ENCODE measurements at places on chromosomes 5 and 9.

DNA sequence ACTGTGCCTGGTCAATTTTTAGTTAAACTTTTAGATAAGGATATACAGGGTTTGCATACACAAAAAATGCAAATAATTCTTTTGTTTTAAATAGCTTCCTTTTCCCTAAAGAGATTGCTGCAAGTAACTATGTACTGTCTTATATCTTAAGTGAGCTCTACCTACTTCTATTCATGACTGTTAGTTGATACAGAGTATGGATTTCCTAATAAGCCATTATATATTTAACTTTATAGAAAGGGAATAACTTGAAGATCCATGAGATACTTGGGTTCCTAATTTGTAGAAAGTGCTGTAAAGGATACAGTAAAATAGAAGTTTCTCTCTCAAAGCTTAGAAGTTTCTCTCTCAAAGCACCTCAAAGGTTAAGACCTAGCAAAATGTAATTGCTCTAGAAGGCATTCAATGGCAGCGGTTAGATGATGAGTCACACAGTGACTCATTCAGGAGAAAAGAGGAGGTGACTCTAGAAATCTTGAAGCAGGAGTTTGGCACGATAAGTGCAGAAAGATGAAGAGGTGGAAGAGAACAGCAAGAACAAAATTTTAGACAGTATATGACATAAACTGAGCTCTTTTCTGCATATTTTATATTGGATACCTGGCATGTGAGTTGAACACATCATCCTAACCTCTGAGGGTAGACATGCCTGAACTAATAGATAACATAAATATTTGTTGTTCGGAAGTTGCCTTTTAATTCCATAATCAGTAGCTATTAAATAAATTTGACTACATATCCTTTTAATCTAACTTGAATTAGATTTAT lies 5.5 kb upstream of the DNAJC21 start:
- no peak for DNase-seq

DNA sequence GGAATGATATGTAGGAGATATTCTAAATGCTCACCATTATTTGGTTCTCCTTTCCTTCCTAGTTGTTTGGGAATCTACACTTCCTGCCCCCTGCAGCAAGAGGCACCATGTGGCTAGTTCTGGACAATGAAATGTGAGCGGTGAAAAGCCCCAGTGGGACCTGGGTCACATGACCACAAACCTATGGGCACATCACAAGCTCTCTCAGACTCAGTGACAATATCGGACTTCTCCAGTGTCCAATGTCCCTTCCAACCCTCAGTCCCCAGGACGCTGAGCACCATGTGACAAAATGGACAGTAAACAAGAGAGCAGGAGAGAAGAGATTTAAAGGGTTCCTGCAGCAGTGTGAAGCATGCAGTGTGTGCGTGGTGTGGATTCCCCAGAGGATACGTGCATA lies 44.6 kb upstream of the FOXE1 start:
- DNase-seq: no peak

DNA sequence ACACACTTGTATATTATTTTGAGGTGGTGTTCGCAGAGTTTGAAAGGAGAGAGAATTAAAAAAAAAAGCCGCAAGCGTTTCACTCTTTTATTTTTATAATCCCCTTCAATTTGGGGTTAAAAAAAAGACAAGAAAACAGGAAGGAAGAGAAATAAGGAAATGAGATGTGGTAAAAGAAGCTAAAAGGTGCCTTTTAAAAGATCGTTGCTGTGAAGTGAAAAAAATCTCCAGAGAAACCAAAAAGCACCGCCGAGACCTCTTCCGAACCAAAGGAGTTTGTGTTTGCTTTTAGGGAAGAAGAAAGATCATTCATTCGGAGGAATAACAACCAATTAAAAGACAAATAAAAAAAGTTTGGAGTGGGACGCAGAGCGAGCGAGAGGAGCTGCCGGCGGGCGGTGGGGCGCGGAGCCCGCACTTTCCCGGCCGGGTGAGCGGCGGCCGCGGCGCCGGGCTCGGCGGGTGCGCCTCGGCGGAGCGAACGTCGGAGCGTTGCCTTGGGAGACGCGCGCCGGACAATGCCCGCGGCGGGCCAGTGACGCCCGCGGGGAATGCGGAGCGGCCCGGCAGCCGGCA lies 355 bp downstream of the TLE4 start:
- DNase-seq: no peak

- DNase-seq: no peak
Observed at GRCh38 chr9:36939655-36940499, 94.2 kb downstream of the PAX5 start.

DNA sequence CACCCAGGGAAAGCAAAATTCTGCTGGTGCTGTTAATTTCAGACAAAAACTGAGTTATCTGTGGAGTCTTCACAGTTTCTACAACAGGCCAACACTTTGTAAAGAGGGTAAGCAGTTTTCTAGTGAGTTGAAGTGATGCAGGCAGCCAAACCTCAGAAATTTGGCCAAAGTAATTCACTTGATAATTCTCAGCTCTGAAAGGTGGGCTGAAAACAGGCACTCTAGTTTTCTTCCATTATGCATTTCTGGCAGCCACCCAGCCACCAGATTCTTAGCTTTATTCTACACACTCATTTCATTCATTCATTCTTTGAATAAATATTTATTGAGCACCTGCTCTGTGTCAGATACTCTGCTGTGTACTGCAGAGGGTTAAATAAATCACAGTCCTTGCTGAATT lies 184.2 kb downstream of the RAB3C start:
- no peak for DNase-seq

GRCh38 chr5:41637424-41637823 lies 127.0 kb upstream of the PLCXD3 start:
- DNase-seq: no peak

- DNase-seq: no peak
Observed at GRCh38 chr5:132506094-132506692, 15.6 kb upstream of the IRF1 start.

GRCh38 chr5:158147227-158147626 lies 288.3 kb upstream of the CLINT1 start:
- no peak for DNase-seq

- no peak for DNase-seq
Observed at GRCh38 chr9:115604831-115605483, 487.0 kb upstream of the TNC start.

DNA sequence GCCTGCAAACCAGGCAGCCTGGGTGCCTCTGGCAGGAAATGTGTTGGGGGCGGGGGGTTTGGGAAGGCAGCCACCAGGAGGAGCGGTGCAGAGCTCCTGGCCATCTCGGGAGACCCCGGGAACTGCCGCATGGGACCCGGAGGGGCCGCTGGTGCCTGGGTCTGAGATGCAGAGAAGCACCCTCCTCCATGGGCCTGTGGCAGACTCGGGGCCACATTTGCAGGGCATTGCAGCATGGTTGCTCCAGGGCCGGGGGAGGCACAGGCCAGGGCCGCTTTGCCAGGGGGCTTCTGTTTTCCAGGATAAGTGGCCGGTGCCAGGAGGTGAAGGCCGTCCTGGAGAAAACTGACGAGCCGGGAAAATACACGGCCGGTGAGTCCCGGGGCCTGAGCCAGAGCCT lies 1.7 kb downstream of the LCN1 start:
- no peak for DNase-seq

DNA sequence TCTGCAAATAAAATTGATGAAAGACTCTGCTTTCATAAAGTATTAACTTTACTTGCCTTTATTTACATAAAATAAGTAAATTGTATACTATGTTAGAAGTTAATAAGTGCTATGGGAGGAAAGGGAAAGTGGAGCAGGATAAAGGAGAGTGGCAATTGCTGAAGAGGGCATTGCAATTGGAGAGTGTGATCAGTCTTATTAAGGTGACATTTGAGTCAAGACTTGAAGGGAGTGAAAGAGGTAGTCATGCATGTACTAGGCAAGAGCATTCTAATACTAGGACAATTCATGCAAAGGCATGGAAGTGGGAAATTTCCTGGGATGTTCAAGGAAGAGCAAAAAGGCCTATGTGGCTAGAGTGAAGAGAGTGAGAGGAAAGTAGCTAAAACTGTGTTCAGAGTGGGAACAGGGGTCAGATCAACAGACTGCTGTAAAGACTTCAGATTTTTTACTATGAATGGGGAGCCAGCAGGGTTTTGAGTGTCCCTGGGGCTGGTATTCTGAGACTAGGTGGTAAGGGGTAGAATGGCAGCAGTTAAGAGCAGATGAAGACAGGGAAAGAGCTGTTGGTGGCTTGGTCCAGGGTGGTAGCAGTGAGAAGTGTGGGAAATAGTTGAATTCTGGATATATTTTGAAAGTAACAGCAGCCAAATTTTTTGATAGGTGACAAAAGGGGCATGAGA lies 182.3 kb upstream of the RIOK2 start:
- DNase-seq: no peak

DNA sequence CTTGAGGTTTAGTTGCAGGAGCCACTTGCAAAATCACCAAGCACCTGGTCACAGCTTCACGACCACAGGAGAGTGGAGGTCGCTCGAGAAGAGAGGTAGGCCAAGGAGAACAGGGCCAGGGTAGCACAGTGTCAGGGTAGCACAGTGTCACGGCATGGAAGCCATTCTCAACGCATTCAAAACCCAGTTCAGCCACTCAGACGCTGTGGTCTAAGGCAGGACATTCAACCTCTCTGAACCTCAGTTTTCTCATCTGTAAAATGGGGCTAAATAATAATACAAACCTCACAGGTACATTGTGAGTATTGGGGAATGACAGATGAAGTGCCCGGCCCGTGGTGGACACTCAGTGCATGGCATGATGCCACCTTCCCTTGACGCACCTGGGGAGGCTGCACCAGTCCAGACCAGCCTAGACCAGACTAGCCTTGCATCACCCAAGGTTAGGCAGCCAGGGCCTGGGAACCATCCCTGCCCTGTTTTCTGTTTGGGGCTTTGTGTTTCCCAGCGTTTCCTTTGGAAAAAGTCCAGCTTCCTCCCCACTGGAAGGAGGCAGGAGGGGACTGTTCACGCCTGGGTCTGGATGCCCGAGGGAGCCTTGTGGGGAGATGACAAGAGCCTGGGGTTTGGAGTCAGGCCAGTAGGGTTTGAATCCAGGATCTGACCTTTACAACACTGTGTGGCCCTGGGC lies 7.8 kb upstream of the LMX1B start:
- no peak for DNase-seq

DNA sequence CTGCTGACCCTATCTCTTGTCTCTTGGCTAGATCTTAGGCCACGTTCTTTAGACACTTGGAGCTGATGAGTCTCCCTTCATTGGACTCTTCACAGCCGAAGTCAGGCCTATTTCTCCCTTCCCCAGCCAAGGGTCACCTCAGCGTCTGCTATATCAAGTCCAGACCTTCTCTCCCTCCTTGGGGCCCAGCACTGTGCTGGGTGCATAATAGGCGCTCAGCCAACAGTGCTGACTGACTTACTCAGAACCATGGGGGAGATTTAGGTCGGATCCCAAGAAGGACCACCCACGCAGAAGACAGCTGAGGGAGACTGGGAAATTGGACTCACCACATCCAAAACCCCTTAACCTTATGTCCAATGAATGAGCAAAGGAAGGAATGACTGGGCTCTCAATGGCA lies 5.6 kb upstream of the AMBP start:
- no peak for DNase-seq

DNA sequence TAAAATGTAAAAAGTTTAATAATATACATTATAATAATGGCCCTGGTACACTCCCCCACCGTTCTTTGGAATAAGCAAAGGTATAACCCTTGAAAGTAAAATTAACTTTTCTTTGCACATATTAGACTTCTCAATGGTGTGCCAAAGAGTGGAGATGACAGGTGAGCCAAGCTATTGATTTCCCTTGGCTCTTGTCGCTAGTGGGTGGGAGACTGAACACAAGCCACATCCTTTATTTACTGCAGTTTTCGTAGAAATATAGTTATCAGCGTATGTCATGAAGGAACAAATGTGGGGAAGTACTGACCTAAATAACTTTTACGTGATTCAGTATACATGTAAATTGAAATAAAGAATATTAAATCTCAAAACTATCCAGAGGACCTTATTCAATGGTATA lies 549.3 kb downstream of the RAB3C start:
- DNase-seq: no peak

DNA sequence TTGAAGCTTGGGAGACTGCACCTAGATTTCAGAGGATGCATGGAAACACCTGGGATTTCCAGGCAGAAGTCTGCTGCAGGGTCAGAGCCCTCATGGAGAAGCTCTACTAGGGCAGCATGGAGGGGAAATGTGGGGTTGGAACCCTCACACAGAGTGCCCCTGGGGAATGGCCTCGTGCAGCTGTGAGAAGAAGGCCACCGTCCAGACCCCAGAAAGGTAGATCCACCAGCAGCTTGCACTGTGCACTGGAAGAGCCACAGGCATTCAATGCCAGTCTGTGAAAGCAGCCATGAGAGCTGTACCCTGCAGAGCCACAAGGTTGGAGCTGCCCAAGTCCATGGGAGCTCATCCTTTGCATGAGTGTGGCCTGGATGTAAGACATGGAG lies 285.3 kb upstream of the FAM174A start:
- DNase-seq: no peak

DNA sequence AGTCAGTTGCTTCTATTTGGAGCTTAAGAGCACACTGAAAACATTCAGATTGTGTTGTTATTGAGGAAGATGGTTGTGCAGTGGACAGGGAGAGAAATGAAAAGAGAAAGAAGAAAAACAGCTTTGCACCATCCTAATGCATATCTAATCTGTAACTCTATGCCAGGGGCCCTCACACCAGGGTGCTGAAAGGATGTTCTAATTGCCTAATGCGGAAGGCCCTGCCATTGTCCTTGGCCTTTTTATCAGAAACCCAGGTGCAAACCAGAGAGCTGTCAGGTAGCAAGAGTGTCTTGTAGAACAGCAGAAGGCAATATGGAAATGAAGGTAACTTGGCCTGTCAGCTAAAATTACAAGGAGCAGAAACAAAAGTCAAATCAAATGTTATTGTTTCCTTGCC lies 384.5 kb upstream of the PIK3R1 start:
- DNase-seq: no peak

DNA sequence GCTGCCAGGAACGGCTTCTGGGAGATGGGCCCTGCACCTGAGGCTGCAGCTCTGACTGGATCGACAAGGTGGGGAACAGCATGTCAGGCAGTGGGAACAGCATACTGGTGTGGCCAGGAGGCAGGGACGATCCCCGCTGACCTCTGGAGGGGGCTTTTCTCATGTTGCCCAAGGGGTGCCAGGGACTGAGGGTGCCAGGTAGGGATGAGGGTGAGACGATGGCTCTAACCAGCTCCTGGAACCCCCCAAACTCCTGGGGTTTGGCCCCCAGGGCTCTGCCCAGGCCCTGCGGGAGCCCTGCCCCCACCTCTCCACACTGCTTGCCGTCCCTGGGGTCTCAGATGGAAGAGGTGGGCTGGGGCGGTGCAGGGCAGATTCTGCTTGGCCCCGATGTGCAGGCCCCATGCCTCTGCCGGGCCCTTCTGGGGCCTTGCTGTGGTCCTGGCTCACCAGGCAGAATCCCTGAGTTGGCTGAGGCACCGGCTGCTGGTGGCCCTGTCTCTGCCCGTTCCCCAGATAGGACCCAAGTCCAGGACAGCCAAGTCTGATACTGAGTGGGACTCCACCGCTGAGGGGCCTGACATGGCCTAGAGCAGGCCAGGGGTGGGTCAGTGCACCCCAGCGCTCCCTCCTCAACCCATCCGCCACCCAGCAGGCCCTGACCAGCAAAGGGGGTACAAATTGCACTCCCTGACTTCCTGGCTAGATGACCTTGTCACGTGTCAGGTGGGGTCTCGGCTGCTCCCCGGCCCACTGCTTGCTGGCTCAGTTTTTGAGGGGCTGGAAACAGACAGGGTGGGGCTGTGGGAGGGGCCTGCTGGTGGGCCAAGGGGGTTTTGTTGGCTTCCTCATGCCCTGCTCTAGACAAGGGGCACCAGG lies 28.4 kb upstream of the RNF130 start:
- DNase-seq: no peak

All from caudate nucleus (tissue), 63 donors.